ENCODE measurements at places on chromosomes 11 and 22. TPM values are rescaled to one million over a fixed set of nuclear protein-coding genes. Genes with fewer than 3 reads are reported as not detected.
A peak's percentile ranks its signal among the peaks of the same experiment; 100 is the strongest.

- no peak overlapping the region for H3K27ac ChIP-seq
- no peaks in the 10 kb centered on the region for H3K36me3 ChIP-seq
- no peaks in the 10 kb centered on the region for H3K4me1 ChIP-seq
Measured at GRCh38 chr22:39985383-39986035, 9.2 kb upstream of the FAM83F start.

GRCh38 chr22:41935509-41935908 lies 8.9 kb upstream of the TNFRSF13C start:
- DNase-seq, result no peak
- H3K36me3 ChIP-seq, result no peaks in the 10 kb centered on the region
- peaks cover 19% of the 10 kb centered on the region for H3K4me1 ChIP-seq
- H3K27ac ChIP-seq, result no peak overlapping the region
- no peaks in the 10 kb centered on the region for H3K27me3 ChIP-seq
- H3K4me3 ChIP-seq, result no peak overlapping the region

DNA sequence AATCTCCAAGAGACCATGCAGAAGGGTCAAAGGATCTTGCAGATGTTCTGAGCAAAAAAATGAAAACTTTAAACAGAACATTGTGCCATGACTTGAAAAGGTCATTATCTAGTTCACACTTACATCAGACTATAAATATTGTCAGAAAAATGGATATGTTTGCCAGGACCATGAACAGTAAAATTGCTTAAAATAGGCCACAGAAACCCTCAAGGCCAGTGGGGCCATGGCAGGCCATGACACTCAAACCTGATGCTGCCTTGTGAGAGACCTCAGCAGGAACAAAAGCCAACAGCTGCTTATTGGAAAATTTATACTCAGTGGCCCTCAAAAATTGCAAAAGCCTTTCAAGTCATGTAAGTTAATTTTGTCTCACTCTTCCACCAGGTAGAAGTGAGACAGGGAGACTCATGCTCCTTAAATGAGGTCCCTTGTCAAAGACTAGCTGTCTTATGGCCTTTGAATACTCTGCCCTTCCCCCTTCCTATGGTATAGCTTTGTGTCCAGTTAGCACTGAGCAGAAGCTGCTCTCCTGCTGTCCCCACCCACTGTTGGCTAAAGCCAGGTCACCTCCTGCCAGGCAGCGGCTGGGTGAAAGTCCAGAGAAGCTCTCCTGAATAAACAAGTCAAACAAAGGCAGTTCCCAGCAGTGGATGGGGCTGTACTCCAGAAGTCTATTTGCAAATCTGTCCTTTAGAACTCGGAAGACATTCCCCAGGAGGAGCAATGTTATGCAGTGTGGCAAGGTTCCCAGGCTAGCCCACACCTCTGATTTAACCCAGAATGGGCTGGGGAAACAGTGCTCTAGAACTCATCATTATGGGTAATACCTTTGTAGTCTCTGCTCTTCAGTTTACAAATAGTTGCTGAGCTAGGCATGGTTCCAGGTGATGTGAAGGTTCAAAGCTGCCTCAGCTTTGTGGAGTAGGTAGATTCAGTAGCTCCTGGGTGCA lies 21.4 kb downstream of the ADM start:
- H3K27me3 ChIP-seq, result no peaks in the 10 kb centered on the region
- DNase-seq, result peak; percentile 83
- H3K4me3 ChIP-seq, result no peak overlapping the region
- H3K4me1 ChIP-seq, result peaks cover 67% of the 10 kb centered on the region

GRCh38 chr11:40722179-40722795 lies 737.2 kb downstream of the LRRC4C start:
- no peak overlapping the region for H3K27ac ChIP-seq
- H3K4me3 ChIP-seq, result no peak overlapping the region
- no peaks in the 10 kb centered on the region for H3K4me1 ChIP-seq

GRCh38 chr11:76361776-76362175 lies 19.2 kb downstream of the THAP12 start:
- no peak overlapping the region for H3K4me3 ChIP-seq
- peaks cover 37% of the 10 kb centered on the region for H3K36me3 ChIP-seq
- peaks cover 5% of the 10 kb centered on the region for H3K4me1 ChIP-seq
- DNase-seq, result no peak
- H3K27ac ChIP-seq, result no peak overlapping the region

DNA sequence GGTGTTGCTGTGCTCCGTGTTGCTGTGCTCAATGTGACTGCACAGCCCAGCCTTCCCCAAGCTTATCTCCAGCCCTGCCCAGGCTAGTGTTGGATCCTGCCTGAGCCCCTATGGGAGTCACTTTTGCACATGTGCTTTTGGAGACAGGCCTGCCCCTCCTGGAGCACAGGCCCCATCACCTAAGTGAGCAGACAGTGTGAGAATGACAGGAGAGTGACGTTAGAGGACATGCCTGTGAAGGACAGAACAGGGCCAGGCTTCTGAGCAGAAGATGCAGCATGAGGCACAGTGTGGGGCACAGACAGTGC lies 36.6 kb upstream of the SUSD2 start:
- H3K27ac ChIP-seq, result peak overlapping the region; percentile 86
- H3K36me3 ChIP-seq, result peaks cover 12% of the 10 kb centered on the region
- no peaks in the 10 kb centered on the region for H3K27me3 ChIP-seq
- no peak for DNase-seq
- H3K4me3 ChIP-seq, result no peak overlapping the region

The OR51Q1 gene
- not detected for total RNA-seq

- no peak for DNase-seq
- no peak overlapping the region for H3K27ac ChIP-seq
- no peaks in the 10 kb centered on the region for H3K4me1 ChIP-seq
- no peaks in the 10 kb centered on the region for H3K36me3 ChIP-seq
Measured at GRCh38 chr11:90779098-90779497, 556.2 kb upstream of the CHORDC1 start.

- no peak overlapping the region for H3K4me3 ChIP-seq
- H3K4me1 ChIP-seq, result peaks cover 41% of the 10 kb centered on the region
- DNase-seq, result no peak
Measured at GRCh38 chr22:42768385-42769035, 47.8 kb upstream of the A4GALT start.
